Kidney glomerular epithelial cell (primary cell): ENCODE measurements at places on chromosomes 2 and 18.

DNA sequence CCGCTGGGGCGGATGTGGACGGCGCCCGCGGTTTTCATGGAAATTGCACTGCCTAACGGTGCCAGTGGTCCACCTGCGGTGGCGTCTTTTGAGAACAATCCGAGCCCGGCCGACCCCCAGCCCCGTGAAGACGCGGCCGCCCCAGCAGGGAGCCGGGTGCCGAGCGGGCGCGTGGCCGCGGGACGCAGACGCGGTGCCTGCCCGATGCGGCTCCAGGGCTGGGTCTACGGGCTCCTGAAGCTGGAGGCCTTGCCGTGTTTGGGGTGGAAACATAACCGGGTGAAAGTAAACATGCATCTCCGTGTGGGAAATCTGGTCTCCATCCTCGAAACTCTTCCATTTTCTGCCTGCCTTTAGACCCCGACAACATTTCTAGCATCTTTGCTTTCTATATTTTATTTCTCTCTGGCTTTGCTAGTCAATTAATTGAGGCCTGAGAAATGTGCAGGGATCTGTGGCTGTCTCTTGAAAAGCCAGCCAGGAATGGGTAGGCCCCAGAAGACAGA is 572 bp downstream of the INPP4A start:
- DNase-seq, result no peak

GRCh38 chr2:204900487-204900886 is 355.2 kb downstream of the PARD3B start:
- DNase-seq, result no peak

- DNase-seq, result peak; percentile 94
Observed at GRCh38 chr2:74767618-74768017, 66.3 kb upstream of the HK2 start.

DNA sequence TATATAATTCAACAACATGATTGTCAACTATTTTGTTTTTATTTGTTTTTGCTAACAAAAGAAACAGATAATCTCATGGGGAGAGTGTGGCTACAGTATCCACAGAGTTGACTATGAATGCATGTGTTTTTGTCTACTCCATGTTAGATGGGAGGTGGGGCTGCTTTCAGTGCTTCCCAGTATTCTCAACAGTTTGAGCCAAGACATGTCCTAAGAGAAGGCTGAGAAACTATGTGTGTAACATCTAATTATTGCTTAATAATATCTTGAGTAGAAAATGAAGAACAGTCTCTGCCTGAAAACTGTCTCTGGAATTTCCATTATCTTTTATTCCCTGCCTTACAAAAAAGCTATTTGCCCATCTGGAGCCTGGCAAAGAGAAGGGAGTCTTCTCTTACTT is 178.8 kb upstream of the MMADHC start:
- DNase-seq, result no peak

GRCh38 chr2:138356178-138356577 is 145.4 kb upstream of the SPOPL start:
- no peak for DNase-seq

GRCh38 chr2:71001981-71002570 is 7.4 kb upstream of the TEX261 start:
- no peak for DNase-seq

DNA sequence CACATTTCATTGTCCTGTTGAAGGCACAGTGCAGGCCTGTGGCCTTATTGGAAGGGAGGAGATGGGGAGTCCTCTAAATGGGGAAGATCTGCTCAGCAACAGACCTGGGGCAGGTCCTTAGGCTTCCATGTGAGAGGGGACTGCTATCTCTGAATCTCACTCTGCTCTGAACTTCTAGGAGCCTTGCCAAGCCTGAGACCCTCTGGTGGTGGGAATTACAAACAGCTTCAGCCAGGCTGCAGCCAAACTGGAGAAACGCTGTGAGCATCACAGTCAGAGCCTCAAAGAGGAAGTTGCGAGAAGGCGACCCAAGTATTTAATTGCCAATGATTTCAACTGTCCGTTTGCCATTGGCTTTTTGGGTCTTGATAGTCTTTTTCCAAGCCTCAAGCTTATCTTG is 66.8 kb upstream of the MC2R start:
- no peak for DNase-seq

GRCh38 chr2:221025398-221025797 is 546.7 kb downstream of the EPHA4 start:
- DNase-seq, result peak; percentile 17

- no peak for DNase-seq
Observed at GRCh38 chr2:81396417-81397019, 1092.0 kb upstream of the LRRTM1 start.

- DNase-seq, result no peak
Observed at GRCh38 chr2:33502025-33502424, 25.6 kb downstream of the RASGRP3 start.

DNA sequence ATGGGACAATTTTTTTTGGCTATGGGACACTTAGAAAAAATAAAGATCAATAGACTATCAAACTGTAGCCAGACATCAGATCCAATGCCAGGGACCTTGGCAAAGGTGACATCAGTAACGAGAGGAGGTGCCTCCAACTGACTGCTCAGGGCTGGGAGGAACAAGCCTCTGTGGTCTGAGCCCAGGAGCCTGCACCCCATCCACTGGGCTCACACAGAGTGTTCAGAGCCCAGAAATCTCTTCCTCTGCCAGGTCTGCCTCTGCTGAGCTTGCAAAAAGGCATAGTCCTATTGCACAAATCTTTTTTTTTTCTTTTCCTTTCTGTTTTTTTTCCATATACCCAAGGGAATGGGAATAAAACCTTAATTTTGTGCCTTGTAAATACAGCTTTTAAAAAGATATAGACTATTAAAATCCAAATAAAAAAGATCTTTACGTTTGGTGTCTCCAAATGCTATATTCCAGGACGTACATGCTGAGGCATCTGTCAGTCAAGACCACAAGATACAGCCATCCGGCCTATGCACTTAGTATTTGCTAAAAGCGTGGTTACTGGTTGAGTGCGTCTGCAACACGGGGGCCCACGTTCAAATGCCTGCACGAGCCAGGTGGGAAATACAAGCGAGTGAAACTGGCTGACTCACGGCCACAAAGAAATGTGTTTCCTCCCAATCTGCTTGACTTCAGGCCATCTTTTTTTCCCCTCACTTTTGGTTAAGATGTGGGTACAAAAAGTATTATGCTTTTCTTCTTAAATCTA is 7.8 kb upstream of the ARHGAP25 start:
- DNase-seq, result no peak

- DNase-seq, result no peak
Observed at GRCh38 chr2:145168091-145168490, 648.2 kb upstream of the ZEB2 start.

GRCh38 chr2:86003104-86003503 is 102.6 kb downstream of the POLR1A start:
- DNase-seq, result no peak

DNA sequence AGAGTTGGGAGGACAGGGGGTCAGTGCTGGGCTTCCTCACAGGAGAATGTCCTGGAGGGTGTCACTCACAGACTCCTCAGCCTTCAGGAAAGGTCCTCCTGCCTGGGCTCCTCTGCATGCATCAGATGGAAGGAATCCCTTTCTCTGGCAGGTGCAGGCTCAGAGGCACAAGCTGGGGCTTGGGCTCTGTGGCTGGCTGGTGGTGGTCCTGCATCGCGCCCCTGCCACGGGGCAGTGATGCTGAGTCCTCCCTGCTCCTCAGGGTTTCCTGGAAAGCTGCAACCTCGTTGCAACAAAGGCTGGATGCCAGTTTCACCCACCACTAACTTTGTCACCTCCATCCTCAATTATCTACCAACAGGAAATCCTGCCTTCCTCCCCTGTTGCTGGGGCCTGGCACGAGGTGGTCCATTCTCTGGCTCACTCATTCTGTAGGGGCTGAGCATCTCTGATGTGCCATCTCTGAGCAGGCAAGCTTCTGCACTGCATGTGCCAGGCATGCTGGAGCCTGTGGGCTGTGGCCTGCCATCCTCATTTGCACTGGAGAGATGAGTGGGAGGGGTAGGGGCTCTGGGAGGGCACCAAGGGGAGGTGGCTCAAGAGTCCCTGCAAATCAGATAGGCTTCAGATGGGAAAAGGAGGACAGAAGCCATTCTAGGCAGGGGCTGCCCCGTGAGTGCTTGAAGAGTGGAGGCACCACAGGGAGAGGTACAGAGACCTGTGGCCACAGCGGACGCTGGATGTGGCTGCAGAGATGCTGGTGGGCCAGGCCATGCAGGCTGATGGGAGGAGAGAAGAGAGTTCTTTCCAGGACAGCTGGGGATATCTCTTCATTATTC is 272.6 kb upstream of the HS6ST1 start:
- DNase-seq, result no peak

DNA sequence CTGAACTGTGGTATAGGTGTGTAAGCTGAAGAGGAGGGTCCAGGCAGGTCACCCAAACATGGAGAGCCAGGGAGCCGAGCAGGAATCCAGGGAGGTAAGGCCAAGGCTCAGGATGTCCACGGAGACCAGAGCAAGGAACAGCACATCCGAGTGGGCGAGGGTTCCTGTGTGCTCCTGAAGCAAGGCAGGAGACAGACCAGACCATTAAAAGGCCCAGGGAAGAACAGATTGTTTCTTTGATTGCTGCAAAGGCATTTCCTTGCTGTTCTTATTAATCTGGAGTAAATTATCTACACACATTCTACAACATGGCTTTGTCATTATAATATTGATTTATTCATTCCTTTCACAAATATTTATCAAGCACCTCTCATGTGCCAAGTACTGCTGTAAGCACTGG is 50.1 kb upstream of the SPTBN1 start:
- no peak for DNase-seq
